ENCODE measurements at places on chromosomes 2 and 18. TPM values are rescaled to one million over a fixed set of nuclear protein-coding genes. Genes with fewer than 3 reads are reported as not detected.

CENPA gene
- total RNA-seq: not detected

MTHFD2 gene
- 31.7 TPM for total RNA-seq

MCFD2 gene
- 171 TPM for total RNA-seq

VIL1 gene
- total RNA-seq: not detected

RIOK3 gene
- total RNA-seq: 9.3 TPM

MYCN gene
- not detected for total RNA-seq

MC5R gene
- not detected for total RNA-seq

HOXD9 gene
- not detected for total RNA-seq

SEH1L gene
- 16.3 TPM for total RNA-seq

DNA sequence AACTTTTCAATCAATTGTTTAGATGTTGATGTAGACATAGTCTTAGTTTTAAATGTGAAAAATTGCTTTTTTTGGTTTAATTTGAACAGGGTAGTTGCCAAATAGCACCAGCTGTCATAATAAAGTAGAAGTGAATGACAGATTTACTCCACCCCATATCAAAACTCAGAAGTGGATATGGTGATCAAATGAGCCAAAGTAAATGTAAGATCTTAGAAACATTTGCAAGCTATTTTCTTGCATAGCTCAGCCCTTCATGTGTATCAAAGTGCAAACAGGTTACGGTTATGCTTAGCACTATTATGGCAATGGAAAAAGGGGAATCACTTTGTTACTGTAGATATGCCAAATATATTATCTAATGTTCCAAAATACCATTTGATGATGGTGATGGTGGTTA, 540.9 kb upstream of the NRP2 start:
- DNase-seq: no peak

DNA sequence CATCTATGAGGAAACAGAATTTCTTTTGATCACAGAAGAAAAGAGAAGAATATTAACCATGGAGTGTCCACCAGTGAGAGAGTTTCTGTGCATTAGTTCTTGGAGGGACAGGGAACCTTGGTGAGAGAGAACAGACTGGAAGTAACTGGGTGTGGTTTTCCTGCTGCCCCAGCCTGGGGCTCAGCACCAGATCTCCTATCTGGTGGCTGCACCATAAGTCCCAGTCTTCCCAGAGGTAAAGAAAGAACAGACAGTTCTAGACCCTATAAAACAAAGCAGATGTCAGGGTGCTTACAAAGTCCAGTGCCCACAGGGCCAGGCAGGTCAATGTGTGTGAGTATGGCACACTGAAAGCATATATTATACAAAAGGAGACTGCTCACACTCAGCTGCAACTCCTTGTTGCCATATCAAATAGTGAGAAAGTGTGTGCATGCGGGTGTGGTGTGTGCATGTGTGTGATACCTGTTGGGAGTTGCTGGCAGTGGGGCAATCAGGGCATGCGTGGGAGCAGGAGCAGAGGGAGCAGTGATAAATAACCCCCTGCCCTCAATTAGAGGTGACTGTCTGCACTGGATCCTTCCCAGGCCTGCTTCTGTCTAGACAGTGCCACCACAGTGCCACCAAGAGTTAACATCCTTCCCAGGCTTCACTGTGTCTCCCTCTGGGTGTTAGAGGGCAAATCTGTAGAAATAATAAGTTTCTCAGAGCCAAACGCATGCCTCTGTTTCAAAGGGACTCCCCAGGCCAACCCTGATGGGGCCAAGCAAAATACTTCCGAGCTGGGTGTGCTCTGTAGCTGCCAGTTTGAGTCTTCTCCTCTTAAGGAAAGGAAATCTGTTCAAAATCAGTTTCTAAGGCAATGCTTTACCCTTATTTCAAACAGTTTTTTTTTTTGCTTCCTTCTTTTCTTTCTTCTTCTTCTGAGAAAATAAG, 45.7 kb downstream of the RDH14 start:
- no peak for DNase-seq

DNA sequence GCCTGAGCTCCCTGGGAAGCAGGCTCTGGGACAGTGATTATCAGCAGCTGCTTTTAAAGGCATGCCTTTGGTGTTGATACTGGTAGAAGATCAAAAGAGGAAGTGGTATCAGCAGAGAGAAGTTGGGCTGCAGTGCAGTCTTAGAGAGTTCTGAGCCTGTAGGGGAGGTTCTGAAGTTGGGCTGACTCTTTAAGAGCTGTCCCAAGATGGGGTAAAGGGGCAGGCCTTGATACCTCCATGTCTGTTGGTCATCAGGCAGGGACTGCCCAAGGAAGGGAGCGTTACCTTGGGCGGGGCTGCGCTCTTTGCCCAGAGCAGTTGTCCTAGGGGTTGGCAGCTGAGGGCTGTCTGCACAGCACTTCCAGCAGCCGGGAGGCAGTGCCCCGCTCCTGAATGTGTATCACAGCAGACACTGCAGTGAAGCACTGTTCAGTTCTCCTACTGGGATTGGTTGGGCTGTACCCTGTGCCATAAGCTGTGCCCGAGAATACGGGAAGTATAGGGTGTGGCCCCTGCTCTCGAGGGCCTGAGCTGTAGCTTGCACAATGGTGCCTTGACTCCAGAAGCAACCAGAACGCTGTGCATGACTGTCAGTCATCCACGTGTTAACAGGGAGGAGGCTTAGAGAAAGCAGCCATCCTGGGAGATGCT, 177.0 kb downstream of the CTIF start:
- DNase-seq: peak; percentile 29

- DNase-seq: no peak
These were observed 36.7 kb downstream of the FTCDNL1 start for GRCh38 chr2:199814101-199814816.

- DNase-seq: no peak
These were observed 262.7 kb downstream of the ATAD2B start for GRCh38 chr2:23664066-23664788.

GRCh38 chr18:79248495-79249060, 147.2 kb upstream of the NFATC1 start:
- no peak for DNase-seq

DNA sequence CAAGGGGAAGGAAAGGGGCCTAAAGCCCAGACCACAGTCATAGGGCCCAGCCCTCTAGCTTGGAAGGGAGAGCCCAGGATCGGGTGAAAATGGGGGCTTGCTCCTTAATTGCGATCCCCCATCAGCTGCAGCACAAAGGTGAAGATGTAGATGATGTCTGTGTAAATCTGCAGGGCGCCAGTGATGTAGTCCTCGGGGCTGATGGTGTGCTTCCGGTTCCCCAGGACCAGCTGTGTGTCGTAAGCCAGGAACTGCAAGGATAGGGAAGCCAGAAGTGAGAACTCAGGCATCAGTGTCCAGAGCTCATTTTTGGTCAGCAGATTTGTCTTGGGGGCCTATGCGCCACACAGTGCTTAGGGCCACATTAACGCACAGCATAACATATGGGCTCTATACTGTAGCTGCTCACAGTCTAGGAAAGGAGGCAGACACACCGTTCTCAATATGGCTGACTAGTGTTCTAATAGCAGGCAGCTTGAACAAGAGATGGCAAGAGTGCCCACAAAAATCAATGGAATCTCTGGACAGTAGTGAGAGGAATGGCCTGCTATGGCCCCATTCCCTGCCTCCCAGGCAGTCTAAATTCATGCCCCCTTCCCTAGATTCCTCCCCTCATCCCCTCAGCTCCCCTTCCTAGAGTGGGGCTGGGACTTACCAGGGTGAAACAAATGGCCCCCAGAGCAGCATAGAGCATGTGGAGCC, 5.2 kb downstream of the PNKD start:
- no peak for DNase-seq

- no peak for DNase-seq
These were observed 9.3 kb upstream of the TRAPPC8 start for GRCh38 chr18:31952223-31952622.

DNA sequence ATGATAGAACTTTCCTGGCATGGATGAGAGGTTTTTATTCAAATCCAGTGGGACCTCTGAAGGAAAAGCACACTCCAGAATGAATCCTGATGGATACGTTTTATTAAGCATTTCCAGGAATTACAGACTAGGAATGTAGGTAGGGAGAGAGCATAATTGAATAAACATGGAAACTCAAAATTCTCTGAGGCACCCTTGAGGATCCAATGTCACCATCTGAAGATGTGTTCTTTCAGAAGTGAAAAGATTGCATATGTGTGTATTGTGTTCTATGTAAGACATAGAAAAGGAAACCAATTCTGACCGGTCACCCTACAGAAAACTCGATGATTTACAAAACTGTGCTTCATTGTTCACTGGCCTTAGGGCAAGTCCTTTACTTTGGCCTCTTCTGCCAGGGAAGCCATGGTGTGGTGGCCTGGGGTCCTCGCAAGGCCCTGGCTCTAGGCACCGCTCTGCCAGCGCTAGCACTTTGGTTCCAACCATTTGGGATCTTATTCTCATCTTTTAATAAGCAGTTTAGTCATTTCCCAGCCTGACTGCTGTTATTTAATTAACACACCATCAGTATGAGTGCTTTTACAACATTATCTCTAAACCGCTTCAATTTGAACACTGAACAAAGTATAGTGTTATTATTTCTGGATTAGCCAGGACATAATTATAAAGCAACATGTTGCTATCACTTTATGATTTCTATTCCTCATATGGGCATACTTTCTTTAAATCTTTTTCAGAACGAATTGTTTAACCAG, 4.5 kb upstream of the GKN1 start:
- no peak for DNase-seq

GRCh38 chr2:174914853-174915760, 90.1 kb downstream of the CHN1 start:
- DNase-seq: no peak

- no peak for DNase-seq
These were observed 11.6 kb upstream of the ITGA6 start for GRCh38 chr2:172415865-172416183.

GRCh38 chr2:135257383-135258090, 205.4 kb downstream of the RAB3GAP1 start:
- no peak for DNase-seq

GRCh38 chr18:36623681-36624190, 205.1 kb downstream of the TPGS2 start:
- no peak for DNase-seq

GRCh38 chr2:139876321-139876720, 1096.1 kb upstream of the NXPH2 start:
- DNase-seq: no peak

GRCh38 chr2:216071111-216071851, 10.3 kb downstream of the PECR start:
- no peak for DNase-seq
